ENCODE measurements at places on chromosomes 1 and 21. TPM values are rescaled to one million over a fixed set of nuclear protein-coding genes. Genes with fewer than 3 reads are reported as not detected.

ACADM gene
- 37.7 TPM for total RNA-seq

PRKAA2 gene
- total RNA-seq = 3.3 TPM

PPT1 gene
- total RNA-seq = 65.3 TPM

OR2L3 gene
- not detected for total RNA-seq

RLF gene
- 27.1 TPM for total RNA-seq

IGSF21 gene
- not detected for total RNA-seq

AKNAD1 gene
- total RNA-seq = not detected

Measured in vein endothelial cell (primary cell).